Umbilical cord (tissue), 2 donors: ENCODE measurements at places on chromosomes 13 and 19.

GRCh38 chr13:92721620-92722019, 505.0 kb upstream of the GPC6 start:
- DNase-seq, result no peak

DNA sequence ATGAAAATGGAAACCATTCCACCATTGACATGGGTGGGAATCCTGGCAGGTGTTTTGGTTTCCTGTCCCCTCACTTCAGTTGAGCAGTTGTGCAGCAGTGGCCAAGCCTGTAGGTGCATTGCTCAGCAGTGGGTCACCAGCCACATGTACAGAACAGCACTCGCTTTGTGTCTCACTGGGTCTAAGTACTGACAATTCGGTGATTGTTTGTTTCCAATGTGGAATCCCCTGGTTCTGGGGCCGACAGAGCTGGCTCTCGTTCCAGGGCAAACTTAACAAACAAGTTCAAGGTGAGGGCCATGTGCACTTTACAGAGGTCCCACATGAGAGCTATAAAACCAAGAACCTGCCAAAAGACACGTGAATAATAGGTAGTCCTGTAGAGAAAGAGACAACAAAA, 54.1 kb upstream of the SPATA13 start:
- no peak for DNase-seq

- peak; percentile 42 for DNase-seq
Observed at GRCh38 chr19:34254698-34255432, 511 bp downstream of the GARRE1 start.

DNA sequence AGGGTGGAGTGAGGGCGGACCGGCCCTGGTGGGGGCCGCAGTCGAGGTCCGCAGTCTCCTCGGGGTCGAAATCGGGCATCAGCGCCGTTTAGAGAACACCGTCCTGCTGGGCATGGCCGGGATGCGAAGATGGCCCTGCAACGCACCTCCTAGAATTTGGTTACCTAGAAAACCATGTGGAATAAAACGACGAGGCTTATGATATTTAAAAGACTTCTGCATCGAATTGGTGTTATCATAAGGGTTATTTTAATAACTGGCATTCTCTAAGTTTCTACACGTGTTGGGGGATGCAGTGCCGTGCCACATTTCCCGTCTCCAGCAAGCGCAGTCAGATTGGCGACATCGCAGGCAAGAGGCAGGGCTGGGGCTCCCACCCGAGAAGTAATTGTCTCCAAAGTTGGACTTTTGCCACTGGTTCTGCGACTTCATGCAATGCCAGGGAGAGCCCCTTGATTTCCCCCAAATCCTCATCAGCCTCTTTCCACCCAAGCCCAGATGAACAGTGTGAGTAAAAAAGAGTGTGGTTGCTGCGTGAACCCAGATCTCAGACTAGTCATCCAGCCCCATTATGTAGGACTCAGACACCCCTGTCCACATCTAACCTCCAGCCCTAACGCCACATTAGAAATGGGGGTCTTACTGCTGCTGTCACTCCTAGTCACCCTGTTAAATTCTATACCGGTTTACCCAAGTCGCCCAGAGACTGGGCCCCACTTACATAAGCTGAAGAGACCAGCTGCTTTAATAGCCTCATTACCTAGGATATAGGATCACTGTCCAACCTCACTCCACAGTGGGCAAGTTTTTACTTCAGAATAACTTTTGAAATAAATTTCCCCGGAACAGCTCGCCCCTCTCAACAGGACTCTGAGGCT, 571 bp upstream of the DHRS12 start:
- no peak for DNase-seq

- peak; percentile 78 for DNase-seq
Observed at GRCh38 chr13:31045286-31046081, 113.0 kb downstream of the TEX26 start.
